ENCODE measurements at places on chromosomes 13 and 19.
A peak's percentile ranks its signal among the peaks of the same experiment; 100 is the strongest.

GRCh38 chr13:50742968-50743367 lies 100.5 kb downstream of the DLEU7 start:
- no peak for DNase-seq

DNA sequence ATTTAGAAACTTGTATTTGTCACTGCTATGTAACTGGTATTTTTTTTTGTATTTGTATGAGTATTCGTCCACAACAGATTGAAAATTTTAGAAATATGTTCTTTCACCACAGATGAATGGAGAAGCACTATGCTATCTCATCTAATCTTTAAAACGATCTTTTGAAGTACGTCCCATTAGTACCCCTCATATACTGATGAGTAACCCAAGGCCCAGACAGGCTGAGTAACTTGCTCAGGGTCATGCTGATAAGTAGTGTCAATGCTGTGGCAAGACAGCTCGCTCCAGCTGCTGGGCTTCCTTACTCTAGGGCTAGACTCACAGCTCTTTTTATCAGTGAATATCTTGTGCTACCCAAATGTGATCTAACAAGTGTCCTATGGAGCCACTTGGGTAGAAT lies 154.2 kb downstream of the SUCLA2 start:
- DNase-seq: no peak

DNA sequence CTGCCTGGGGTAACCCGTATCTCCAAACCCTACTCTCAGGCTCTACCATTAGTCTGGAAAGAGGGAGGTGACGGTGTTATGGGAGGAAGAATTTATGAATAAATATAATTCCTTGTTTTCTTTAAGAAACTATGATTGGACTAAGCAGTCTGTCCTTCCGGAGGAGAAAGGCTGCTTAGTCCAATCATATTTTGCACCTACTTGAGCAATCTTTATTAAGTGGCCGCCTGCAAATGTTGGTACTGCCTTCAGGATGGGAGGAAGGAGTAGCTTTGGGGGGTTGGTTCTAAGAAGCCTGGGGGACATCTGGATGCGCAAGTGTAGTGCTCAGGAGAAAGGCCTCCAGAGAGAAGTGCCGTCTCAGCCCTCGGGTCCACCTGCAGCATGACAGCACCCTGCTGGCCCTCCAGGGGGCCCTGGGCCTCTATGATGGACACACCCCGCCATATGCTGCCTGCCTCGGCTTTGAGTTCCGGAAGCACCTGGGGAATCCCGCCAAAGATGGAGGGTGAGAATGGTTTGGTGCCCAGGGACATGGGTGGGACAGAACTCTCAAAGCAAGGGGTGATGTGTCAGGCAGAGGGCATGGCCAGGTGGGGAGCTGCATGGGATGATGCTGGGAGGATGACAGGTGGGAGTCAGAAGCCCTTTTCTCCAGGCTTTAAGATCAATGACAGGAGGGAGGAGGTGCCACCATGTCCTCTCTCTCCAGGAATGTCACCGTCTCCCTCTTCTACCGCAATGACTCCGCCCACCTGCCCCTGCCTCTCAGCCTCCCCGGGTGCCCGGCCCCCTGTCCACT lies 4.1 kb downstream of the ACP4 start:
- no peak for DNase-seq

- no peak for DNase-seq
Measured at GRCh38 chr19:12730064-12730463, 4.4 kb downstream of the TRIR start.

DNA sequence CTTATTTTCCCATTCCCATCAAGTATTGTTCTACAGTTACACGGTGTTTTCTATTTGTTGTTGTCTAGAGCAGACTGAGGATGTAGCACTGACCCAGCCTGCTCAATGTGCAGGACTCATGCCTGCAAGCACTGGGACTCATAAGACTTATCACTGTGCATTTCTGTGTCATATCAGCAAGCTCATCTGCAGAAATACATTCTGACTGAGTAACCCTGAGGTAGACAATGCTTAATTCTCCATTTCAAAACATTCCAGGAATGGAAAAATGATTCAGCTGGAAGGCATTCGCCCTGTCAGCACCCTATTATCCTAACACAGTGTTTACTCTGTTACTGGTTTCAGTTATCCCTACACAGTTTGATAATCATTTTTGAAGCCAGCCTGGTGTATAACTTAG lies 2506.4 kb downstream of the PCDH9 start:
- DNase-seq: no peak

DNA sequence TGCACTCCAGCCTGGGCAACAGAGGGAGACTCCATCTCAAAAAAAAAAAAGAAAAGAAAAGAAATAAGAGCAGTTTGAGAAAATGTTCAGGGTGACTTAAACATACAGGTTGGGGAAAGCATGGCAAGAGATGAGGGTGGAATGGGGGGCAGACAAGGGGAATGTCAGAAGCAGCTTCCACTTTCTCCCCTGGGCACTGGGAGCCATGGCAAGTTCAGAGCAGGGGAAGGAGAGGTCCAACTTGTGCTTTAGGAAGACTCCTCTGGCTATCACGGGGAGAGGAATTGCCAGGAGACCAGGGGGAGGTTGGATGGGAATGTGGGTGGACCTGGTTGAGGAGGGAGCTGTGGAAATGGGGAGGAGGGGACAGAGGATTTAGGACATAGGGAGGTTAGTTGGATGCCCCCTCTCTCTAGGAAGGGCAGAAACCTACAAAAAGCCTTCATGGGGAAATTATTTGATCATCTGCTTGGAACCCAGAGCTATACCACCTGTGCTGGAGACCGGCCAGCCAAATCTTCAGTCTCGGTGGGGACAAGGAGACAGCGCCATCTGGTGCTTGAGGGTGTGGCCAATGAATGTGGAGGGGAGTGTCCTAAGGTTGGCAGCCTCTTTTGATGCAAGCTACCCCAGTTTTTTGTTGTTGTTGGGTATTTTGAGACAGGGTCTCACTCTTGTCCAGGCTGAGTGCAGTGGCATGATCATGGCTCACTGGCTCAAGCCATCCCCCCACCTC lies 7.3 kb upstream of the STRN4 start:
- DNase-seq: no peak

GRCh38 chr19:52138278-52138982 lies 1.3 kb downstream of the ZNF616 start:
- DNase-seq: no peak

GRCh38 chr13:60395971-60396782 lies 843 bp upstream of the TDRD3 start:
- DNase-seq: peak; percentile 68

- no peak for DNase-seq
Measured at GRCh38 chr13:44484562-44485138, 91.5 kb downstream of the TSC22D1 start.

DNA sequence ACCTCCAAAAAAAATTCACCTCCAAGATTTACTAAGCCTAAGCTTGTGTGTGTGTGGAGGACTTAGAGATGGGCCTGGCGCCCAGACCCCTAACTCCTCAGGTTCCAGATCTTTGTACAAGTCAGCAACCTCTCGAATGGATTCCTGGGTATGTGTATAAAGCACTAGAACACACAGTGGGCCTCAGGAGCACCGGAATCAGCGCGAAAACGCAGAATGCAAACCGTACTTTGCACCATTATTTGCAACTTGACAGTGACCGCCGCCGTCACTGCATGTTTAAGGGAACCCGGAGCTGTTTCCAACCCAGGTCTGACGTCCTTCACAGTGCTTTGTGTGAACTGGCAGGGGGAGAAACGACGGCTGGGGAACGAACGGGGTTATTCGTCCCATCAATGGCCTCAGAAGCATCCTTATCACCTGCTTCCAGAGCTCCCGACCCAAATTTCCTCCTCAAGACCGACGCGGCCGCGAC lies 688 bp downstream of the ZNF606 start:
- DNase-seq: no peak

DNA sequence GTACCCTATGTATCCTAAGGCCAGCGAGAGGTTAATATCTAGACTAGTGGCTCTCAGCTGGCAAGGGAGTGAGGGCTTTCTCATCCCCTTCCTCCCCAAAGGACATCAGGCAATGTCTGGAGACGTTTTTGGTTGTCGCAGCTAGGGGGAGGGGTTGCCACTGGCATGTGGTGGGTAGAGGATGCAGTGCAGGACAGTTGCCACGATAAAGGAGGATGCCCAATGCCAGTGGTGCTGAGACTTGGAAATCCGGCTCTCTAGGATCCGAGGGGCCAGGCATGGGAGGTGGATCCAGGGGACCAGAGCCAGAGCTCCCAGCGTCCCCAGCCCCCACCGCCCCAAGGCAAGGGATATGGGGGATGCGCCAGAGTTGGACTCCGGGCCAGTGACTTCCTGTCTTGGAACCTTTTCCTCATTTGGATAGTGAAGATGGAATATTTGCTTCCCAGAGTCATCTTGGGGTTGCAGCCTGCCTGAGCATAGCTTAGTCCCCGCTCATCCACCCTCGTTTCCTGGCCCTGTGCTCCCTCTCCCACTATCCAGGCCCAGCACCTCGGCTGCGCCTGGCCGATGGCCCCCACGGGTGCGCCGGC lies 4.9 kb downstream of the SSC5D start:
- no peak for DNase-seq

DNA sequence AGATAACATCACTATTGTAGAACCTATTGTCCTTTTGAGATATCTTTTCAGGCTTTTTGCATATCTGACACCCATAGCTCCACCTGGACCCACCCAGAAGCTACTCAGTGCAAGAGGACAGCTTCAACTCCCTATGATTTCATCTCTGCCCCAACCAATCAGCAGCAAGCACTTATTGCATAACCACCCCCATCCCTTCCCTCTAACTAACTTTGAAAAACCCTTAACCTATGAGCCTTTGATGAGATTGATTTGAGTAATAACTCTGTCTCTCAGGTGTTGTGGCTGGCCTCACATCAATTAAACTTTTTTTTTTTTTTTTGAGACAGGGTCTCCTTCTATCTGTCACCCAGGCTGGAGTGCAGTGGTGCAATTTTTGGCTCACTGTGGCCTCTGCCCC lies 13.4 kb upstream of the MTRF1 start:
- DNase-seq: no peak

DNA sequence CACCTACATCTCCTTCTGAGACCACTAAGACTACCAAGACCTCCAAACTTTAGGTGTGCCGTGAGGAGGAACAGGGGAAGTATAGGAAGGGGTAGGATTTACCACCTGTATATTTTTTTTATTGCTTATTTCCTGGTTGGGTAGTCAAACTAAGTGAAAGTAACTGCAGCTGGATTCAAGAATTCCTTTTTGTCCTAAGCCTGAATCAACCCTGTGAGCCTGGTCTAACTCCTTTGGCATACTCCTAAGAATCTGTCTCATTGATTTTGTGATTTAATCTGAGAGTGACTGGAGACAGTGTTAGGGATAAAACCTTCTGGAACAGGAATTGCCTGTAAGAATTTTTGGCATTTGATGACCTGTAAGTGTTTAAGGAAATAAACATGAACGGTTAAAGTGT lies 523.5 kb upstream of the MIR17HG start:
- DNase-seq: no peak

GRCh38 chr19:28118235-28118634 lies 1094.7 kb downstream of the UQCRFS1 start:
- DNase-seq: no peak

GRCh38 chr13:113383089-113383488 lies 19.2 kb upstream of the GRTP1 start:
- no peak for DNase-seq

- DNase-seq: no peak
Measured at GRCh38 chr19:11092181-11092538, 2.9 kb downstream of the LDLR start.

GRCh38 chr19:46591254-46591653 lies 9.9 kb upstream of the CALM3 start:
- DNase-seq: no peak

DNA sequence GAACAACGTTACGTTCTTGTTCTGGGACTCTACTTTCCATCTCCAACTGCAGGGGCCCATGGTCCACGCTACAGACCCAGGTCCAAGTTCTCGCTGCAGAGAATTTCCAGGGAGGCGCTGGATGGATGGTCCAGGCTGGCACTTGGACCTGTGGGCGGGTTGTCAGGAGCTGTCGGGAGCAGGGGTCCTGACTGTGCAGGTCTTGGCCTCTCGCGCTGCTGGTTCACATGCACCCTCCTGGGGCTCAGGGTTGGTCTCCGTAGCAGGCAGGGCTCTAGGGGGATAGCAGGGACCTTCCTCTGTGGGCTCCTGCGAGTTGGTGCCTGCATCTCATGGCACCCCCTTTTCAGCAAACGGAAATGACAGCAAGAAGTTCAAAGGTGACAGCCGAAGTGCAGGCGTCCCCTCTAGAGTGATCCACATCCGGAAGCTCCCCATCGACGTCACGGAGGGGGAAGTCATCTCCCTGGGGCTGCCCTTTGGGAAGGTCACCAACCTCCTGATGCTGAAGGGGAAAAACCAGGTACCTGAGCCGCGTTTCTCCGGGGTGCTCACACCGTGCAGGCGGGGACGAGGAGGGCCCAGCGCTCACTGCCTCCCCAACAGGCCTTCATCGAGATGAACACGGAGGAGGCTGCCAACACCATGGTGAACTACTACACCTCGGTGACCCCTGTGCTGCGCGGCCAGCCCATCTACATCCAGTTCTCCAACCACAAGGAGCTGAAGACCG lies 6.6 kb downstream of the PTBP1 start:
- DNase-seq: no peak

- DNase-seq: no peak
Measured at GRCh38 chr19:18204394-18205199, 755 bp upstream of the RAB3A start.

GRCh38 chr13:72431981-72432682 lies 295.3 kb downstream of the MZT1 start:
- no peak for DNase-seq

GRCh38 chr19:55536366-55536765 lies 567 bp downstream of the SBK2 start:
- no peak for DNase-seq

GRCh38 chr19:40612831-40613689 lies 11.9 kb downstream of the LTBP4 start:
- no peak for DNase-seq

DNA sequence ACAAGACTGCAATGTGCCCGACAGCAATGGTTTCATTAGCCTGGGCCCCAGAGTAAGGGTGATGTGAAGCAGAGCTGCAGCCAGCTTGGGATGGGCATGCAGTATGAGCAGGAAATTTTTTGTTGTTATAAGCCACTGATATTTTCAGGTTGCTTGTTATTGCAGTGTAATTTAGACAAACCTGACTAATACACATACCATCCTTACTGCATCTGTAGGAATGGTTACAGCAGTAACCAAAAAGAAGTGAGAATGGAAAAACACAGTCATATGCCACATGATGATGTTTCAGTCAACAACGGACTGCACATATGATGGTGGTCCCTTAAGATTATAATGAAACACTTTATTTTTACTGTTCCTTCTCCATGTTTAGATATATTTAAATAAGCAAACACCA lies 8.6 kb upstream of the POMP start:
- no peak for DNase-seq

Data from cortex of kidney (tissue), 1 donor.